ENCODE measurements at places on chromosomes 2 and 18. TPM values are rescaled to one million over a fixed set of nuclear protein-coding genes. Genes with fewer than 3 reads are reported as not detected.

Gene POMC
- total RNA-seq, result 5.7 TPM

Gene FOXD4L1
- total RNA-seq, result 0.14 TPM

Gene GYPC
- 143 TPM for total RNA-seq

Gene G6PC2
- not detected for total RNA-seq

Gene ST3GAL5
- 6.2 TPM for total RNA-seq

Gene DAPL1
- total RNA-seq, result not detected

Gene UBR3
- 17.2 TPM for total RNA-seq

DNA sequence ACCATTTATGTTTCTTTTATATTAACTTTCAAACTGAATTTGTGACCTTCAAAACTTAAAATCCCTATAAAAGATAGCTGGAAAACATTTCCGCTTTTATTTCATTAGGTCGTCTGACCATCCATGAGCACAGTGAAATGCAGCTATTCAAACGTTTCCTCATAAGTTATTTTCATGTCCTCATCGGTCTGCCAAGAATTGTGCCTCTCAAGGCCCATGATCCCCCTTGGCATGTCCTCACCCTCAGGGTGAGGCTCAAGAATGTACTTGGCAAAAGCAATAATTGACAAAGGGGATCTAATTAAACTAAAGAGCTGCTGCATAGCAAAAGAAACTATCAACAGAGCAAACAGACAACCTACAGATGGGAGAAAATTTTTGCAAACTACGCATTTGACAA lies 12.4 kb downstream of the SLC66A2 start:
- no peak for DNase-seq

DNA sequence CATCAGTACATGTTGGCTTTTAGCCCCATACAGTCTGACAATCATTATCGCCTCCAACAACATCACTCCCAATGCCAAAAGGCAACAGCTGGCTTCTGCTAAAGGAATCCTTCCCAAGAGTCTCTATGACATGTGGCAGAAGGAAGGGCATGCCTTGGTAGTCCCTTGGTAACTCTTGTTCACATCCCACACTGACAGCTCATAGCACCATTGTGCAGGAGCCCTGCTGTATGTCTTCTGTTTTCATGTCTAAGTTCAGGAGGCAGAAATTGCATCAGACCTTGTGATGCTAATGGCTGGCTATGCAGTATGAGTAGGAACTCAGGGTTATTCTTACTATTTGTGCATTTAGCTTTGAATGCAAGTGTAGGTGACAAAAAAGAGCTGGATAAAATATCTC lies 392.1 kb downstream of the PTH2R start:
- no peak for DNase-seq

- DNase-seq, result no peak
These were observed 68.2 kb downstream of the PIKFYVE start for GRCh38 chr2:208334230-208334629.

DNA sequence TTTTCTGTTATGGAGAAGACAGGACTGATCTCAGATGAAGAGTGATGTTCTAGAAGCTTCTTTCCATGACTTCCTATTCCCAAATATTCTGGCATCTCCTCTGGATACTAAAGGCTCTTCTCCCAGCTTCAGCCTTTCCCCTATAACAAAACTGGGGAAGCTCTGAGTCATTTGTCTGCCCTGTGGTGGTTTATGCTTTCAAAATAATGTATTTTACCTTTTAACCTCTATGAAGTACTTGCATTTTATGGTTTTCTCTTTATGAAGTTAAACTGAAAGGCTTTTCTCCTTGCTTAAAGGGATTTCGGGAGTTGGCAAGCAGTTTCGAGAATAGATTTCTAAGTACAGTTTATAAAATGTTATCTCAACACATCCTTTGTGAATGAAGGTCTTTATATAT lies 104.4 kb downstream of the TANC1 start:
- DNase-seq, result no peak

GRCh38 chr2:38751596-38752410 lies 642 bp upstream of the SRSF7 start:
- no peak for DNase-seq

DNA sequence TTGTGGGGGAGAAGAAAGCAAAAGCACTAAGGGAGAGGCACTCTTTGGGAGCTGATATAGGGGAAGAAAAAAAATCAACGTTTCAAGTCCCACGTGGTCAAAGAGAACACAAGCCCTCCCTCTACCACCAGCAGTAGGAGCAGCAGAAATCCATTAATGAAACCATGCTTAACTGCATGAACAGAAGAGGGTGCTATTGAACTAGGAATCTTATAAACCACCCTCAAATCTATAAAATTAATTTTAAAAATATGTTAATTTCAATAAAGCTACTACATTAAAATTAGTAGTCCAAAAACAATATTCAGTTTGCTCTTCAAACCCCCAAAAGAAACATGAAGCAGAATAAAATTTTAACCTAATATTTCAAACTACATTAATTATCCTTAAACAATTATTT lies 147.8 kb downstream of the TMEM18 start:
- no peak for DNase-seq

GRCh38 chr2:232236200-232236599 lies 142.4 kb upstream of the ALPP start:
- no peak for DNase-seq

DNA sequence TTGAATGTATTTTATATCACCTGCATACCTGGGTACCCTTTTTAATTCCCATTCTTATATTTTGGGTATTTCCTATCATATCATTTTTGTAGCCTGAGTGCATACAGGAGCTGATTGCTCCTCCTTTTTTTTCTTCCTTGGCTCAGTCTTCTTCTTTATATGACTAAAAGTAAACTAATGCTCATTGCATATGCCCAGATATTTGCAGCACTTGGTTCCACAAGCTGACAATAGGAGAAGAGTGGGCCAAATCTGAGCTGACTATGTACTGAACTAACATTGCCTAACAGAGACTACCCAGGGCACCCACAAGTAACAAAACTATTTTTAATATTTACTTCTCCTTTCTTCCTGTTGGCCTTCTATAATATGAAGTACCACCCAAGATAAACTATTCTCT lies 131.7 kb upstream of the SPOPL start:
- DNase-seq, result no peak

- DNase-seq, result no peak
These were observed 71.2 kb upstream of the STPG4 start for GRCh38 chr2:47226132-47226922.

- no peak for DNase-seq
These were observed 86.4 kb downstream of the DGKD start for GRCh38 chr2:233440714-233441113.

- DNase-seq, result no peak
These were observed 131.3 kb upstream of the EPAS1 start for GRCh38 chr2:46165916-46166315.

GRCh38 chr2:225582355-225583116 lies 183.0 kb downstream of the NYAP2 start:
- DNase-seq, result no peak

- no peak for DNase-seq
These were observed 19.9 kb downstream of the RND3 start for GRCh38 chr2:150467621-150467963.

DNA sequence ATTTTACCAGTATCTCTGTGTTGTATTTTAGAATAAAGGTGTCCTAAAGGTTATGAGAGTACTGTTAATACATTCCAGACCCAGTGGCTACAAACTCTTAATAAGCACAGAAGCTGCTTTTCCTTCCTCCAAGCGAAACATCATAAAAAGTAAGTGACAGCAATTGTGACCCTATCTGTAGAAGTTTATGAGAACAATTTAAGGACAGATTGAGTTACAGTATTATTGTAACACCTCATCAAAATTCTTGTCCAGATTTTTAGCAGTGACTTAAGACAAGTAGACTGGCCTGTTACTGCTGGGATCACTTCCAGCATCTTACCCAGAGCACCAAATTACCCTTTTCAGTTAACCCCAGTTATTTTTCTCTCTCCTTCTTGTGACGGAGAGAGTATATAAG lies 154.6 kb downstream of the ERBB4 start:
- DNase-seq, result no peak

- no peak for DNase-seq
These were observed 202.3 kb downstream of the ALPK2 start for GRCh38 chr18:58426611-58427010.

All from activated CD4-positive, alpha-beta T cell treated with anti-CD3 and anti-CD28 coated beads for 36 hours (primary cell).